ENCODE measurements at places on chromosomes 2 and 18.

DNA sequence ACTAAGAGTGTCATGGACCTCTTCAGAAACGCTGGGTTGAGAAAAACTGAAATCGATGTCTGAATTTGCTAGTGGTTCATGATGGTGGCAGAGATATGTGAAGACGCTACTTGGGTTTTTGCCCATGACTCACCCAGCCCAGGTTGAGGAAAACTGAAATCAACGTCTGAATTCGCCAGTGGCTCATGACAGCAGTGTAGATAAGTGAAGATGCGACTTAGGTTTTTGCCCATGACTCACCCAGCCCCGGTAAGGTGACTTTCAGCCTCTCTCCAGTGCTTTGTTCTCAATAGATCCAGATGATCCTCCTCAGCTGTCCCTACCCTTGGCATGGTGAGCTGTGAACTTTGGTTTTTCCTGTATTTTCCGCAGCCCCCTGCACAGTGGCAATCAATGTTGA, 105.3 kb upstream of the SIX3 start:
- no peak for DNase-seq

DNA sequence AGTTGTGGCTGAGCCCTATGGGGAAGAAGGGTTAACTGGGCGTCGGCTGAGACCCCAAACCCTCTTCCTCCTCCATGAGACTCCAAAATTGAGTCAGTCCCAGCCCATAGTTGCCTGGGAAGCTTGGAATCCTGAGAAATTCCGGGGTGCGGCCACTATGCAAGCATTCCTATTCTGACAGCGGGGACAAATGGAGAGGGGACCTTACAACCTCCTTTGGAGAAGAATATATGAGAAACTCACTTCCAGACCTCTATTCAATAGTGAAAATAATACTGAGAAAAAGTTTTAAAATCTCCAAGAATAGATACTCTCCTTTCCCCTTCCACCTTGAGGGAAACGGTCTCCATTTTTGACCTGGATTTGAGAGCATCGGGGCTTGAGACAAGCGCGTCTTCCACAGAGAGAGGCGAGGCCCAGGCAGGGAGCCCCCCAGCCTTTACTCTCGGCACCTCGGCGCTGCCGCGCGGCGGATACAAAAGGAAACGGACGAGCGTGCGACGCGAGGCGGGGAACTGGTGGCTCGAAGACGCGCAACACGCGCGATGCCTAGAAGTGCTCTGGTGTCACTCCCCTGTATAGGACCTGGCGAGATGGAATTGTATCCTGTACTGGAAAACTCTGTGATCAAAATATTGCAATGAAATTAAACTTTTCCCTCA, 11.1 kb downstream of the NR4A2 start:
- DNase-seq: no peak

- no peak for DNase-seq
Measured at GRCh38 chr2:128298286-128298685, 20.4 kb downstream of the HS6ST1 start.

DNA sequence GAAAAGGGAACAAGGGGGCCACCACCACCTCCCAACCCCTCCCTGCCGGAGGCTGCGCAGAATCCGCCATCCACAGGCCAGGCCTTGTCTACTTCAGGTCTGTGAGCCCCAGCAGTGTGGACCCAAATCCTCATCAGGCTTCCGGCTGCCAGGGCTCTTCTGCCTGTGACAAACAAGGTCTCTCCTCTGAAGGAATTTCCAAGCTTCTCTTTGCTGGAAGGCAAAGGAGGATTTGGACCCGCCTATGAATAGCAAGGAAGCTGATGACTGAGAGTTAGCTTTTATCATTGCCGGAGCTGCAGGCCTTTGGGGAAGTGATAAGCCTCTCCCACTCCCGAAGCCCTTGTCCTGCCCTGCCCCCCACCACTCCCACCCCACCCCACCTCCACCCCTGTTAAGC, 93.7 kb upstream of the SH3BP4 start:
- no peak for DNase-seq

All from amniotic epithelial cell (primary cell).